ENCODE measurements at places on chromosomes 7 and 10.

- DNase-seq: no peak
These were observed 2.5 kb downstream of the CALHM1 start for GRCh38 chr10:103456074-103456660.

- DNase-seq: no peak
These were observed 99.9 kb downstream of the MPP7 start for GRCh38 chr10:28202941-28203352.

DNA sequence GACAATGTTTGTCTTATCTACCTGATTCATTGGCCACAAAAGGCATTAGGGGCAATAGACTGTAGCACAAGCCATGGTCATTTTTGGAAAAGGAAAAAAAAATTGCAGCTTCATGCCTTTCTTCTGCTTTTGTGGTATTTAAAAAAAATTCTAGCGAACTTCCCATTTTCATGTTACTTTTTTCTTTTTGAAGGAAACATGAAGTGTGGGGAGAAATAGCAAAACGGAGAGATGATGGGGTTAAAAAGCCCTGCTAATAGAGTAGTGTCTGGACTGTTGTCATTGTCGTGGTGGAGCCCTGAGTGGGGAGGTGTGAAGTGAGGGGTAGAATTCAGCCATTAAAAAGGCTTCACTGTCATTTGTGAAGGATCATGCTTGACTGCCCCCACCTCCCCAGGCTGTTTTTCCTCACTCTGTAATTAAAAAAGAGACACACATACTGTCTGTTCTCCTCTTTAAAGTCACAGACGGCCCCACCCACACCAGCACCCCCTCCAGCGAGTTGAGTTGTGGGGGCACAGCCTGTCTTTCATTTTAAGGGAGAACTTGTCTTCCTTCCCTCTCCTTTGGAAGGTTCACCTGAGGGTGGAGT lies 272.4 kb downstream of the CREB5 start:
- no peak for DNase-seq

DNA sequence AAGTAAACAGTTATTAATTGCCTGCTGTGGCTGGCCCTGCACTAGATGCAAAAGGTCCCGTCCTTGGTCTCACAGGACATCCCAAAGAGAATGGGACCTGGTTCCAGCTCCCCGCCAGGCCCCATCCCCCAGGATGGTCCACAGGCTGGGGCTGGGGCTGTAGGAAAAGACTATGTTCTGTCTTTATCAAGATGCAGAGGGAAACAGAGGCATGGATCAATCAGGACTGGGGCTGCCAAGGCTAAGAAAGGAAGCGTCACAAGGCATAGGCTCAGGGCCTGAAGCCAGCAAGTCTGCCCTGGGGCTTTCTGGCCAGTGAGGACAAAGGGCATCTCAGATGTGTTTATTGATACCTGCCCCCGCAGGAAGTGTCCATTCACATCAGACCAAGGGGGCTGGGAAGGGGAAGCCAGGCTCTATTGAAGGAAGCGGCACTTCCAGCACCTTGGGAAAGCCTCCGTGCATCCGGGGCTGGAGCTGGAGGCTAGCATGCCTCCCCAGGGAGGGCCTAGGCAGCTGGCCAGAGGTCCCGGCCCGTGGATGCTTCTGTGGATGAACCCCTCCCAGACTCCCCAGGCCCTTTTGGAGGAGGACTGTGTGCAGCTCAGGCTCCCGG lies 5.8 kb downstream of the VSIR start:
- peak; percentile 42 for DNase-seq

GRCh38 chr10:130179640-130180039 lies 43.4 kb downstream of the GLRX3 start:
- DNase-seq: peak; percentile 54
